Cardiac fibroblast (primary cell): ENCODE measurements at places on chromosomes 1 and 21.

DNA sequence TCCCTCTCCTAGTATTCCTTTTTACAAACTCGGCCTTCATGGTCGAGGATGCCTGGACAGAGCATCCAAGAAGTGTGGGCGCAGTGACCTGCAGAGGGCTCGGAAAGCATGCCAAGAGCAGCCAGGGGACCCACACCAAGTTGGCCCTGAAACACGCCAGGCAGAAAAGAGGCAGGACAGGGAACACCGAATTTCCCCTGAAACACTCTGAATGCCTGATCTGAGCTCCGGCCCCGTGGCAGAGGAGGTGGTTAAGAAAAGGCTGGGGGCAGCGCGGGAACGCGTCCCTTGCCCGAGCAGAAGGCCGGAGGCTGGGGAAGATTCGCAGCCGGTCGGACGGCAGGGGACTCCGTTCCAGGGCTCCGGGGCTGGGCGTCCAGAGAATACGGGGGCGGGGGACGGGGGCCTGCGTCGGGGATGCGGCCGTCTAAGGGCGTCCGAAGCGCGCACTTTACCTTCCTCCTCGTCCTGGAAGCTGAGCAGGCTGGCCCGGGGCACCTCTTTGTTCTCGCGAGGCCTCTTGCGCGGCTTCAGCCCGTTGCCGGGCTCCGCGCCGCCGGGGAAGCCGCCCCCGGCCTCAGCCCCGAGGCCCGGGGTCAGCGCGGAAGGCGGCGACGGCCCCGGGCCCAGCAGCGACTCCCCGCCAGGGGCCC is 558 bp downstream of the PAXBP1 start:
- DNase-seq = peak; percentile 64

DNA sequence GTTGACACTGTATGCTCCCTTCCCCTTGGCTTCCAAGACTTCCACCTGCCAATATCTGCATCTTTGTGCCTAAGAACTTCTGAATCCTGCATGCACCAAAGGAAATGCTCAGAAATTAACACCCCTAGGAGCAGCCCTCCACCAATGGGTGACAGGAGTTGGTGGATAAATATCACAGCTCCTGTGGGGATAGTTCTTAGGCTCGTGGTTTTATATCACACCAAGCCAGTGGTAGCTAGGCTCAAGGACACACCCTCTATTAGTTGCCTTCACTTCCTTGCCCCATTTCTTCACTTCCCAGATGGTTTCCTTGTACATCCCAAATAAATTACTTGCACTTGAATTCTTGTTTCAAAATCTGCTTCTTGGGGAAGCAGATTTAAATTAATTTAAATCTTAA is 16.9 kb upstream of the CDC14A start:
- no peak for DNase-seq

GRCh38 chr1:198064181-198064580 is 92.6 kb upstream of the NEK7 start:
- DNase-seq = no peak

- no peak for DNase-seq
These were observed 19.9 kb downstream of the COA6 start for GRCh38 chr1:234393190-234393589.

DNA sequence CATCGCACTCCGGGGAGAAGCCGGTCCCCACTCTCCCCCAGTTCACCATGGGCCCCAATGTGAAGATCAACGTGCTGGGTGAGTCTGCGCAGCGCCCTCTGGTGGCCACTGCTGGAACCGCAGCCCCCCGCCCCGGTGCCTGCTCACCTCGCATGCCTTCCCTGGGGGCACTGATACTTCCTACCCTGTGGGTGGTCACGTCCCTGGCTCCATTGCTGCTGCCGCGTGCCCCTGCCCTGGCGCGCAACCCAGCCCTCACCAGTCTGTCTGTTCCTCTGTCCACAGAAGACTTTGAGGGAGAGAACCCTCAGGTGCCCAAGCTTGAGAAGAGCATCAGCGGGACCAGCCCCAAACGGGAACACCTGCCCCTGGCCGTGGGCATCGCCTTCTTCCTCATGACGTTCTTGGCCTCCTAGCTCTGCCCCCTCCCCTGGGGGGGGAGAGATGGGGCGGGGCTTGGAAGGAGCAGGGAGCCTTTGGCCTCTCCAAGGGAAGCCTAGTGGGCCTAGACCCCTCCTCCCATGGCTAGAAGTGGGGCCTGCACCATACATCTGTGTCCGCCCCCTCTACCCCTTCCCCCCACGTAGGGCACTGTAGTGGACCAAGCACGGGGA is 7.6 kb downstream of the EFNA3 start:
- peak; percentile 53 for DNase-seq

- peak; percentile 35 for DNase-seq
These were observed 1.2 kb downstream of the HSPG2 start for GRCh38 chr1:21935891-21936365.

- no peak for DNase-seq
These were observed 190.1 kb downstream of the OMA1 start for GRCh38 chr1:58356402-58356801.

DNA sequence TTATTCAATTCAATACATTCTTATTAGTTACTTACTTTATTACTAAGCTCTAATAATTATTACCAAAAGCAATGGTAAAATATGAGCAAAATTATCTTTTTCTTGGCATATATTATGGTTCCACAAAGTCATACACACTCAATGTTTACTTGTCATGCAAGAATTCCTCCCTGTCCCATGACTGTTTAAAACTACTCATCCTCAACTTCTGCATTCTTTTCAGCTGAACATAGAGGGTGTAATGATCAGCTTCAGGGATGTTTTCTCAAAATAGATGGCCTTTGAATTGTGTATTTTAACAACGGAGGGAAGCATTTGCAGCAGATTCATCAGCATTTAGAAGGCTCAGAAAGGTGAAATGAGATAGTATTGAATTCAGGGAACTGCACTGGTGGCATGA is 499.0 kb downstream of the RWDD3 start:
- no peak for DNase-seq

DNA sequence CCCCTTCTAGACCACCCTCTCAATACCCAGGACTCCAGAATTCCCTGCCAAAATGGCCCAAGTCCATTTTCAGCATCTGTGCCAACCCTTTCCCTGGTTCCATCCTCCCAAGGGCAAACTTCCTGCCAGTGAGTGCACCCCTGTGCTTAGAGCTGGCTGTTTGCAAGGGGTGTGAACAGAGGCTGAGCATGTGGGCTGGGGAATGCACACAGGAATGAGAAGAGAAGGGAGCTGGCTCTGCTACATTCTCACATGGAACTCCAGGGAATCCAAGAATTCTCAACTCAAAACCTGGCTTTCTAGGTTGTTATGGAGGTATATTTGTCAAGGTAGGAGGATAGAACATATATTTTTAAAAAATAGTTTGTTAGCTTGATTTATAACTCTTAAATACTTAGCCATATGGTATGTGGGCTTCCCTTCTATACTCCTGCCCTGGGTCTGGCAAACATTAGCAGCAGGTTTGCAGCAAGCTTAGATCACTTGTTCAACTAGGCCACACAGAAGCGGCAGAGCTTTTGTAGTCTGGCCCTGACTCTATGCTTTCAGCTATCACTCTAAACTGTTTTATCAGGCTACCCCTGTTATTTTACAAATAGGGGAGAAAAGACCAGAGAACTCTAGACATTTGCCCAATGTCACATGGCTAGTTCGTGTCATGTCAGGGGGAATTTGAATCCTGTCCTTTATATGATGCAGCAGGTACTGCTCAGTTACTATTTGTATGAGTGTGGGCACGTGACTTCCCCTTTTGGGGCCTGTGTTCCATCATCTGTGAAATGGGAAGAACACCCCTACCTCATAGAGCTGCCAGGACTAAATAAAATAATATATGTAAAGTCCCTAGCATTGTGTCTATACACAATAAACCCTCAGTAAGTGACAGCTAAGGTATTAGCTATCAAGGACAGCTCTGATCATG is 8.1 kb upstream of the STMN1 start:
- DNase-seq = peak; percentile 24

DNA sequence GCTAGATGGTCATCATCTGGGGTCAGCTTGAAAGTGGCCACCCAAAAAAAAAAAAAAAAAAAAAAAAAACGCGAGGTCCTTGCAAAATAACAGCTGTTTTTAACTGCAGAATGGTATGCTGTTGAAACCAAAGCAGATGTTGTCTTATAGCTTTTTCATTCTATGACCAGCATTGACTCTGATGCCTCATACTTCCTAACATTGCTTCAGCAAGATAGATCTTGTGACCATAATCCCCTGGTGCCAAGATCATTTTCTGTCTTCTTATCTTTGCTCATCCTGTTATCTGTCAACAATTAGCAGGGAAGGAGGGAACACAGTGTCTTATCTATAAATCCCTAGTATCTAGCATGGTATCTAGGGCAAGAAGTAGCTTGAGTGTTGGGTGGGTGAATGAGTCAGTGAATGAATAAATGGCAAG is 181.5 kb downstream of the PLPP3 start:
- DNase-seq = peak; percentile 37

- DNase-seq = no peak
These were observed 8.7 kb downstream of the RNF223 start for GRCh38 chr1:1065265-1065939.

- no peak for DNase-seq
These were observed 30.1 kb downstream of the CDCA8 start for GRCh38 chr1:37722181-37723071.

DNA sequence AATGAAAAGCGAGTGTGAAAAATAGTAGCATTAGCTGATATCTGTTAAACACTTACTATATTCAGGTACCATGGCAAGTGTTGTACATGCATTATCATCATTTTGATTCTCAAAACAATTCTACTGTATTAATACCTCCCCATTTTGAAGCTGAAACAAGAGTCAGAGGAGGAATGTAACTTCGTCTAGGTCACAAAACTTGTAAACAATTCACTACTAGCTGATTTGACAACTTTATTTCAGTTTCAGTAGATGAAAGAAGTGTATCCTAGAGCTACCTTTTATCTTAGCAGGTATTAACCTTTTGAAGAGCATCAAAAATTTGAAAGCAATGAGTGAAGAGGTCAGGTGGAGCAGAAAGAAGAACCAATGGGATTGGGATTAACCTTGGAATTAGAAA is 1.6 kb downstream of the CD84 start:
- DNase-seq = no peak

DNA sequence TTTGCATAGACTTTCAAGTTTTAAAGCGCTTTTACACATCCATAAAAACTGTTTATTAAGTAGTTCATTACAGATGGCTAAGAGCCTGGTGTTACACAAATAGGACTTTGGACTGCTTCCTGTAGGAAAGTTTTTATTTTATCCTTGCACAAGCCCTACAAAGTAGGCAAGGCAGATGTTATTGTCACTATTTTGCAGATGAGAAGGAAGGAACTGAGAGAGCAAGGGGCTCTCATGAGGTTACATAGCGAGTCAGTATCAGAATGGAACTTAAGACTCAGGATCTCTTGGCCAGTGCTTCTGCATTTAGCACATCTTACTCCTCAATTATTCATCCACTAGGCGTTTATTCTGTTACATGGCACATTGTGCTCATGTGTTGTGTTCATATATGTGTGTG is 2.6 kb upstream of the MAPKAPK2 start:
- no peak for DNase-seq

GRCh38 chr1:93758842-93759515 is 77.3 kb upstream of the BCAR3 start:
- peak; percentile 93 for DNase-seq

DNA sequence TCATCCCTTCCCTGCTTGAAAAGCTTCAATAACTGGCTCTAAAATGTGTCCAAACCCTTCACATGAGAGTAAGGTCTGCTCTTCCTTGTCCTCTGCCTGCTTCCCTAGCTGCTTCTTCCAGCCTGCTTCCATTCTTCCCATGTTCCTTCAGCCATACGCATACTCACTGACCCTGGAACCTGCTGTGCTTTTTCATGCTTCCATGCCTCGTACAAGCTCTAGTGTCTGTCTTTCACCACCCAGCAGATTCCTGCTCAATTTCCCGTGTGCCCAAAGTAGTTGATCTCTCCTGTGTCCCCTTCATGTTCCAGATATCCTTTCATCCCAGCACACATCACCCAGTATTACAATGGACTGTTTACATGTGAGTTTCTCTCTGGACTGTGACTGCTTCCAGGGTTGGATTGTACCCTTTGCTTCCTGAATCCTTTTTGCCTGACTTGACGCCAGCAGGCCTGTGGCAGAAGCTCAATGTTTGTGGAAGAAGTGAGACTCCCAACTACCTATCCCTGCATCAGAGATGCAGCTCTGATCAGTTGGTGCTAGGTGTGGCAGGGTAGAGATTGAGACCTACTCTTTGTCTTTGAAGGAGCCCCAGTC is 35.9 kb upstream of the RNF19B start:
- DNase-seq = no peak

- peak; percentile 5 for DNase-seq
These were observed 326.7 kb upstream of the RGS18 start for GRCh38 chr1:191831572-191831971.
